ENCODE measurements at places on chromosomes 5 and 9. TPM values are rescaled to one million over a fixed set of nuclear protein-coding genes. Genes with fewer than 3 reads are reported as not detected.

Gene NKD2
- total RNA-seq = 22.1 TPM

Gene CAVIN4
- total RNA-seq = 1.2 TPM

Gene DPYSL3
- total RNA-seq = 113 TPM

Gene IL5
- not detected for total RNA-seq

Gene NIM1K
- not detected for total RNA-seq

Gene FTMT
- not detected for total RNA-seq

Gene PGM5
- 96.5 TPM for total RNA-seq

Gene CCDC187
- not detected for total RNA-seq

Gene AQP3
- total RNA-seq = 200 TPM

Gene MUSK
- total RNA-seq = 0.64 TPM

Data from prostate gland (tissue), 2 donors.